ENCODE measurements at places on chromosomes 6 and 20.

DNA sequence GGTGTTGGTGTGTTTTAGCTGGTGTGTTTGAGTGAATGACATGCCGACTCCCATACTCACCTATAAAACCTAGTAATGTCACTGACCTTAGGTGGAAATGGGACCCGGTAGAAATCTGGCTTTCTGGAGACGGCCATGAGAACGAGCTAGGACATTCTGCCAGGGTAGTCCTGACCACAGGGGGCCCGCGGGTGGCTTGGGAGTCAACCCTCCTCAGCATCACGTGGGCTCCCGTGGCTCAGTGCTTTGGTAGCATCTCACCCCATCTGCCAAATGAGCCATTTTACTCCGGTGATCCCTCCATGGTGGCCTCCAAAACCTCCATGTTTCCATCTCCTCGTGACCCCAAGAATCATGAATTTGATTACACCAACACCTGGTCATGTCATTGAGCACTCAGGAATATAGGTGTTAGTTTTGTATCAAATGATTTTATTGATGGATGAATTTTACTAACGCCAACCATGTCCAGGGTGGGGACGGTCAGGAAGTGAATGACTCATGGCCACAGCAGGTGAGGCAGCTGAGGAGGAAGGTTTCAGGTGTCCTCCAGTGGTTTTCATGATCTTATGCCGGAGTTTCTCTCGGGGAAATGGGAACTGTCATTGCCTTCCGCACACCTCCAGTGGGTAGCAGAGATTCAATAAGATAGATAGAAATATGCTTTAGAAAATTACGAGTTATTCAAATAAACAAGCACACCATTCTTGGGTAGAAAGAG, 195.0 kb downstream of the SYNDIG1 start:
- DNase-seq, result no peak

GRCh38 chr6:27672113-27672799, 199.4 kb upstream of the ZNF184 start:
- DNase-seq, result no peak

GRCh38 chr6:1231941-1232340, 80.0 kb upstream of the FOXQ1 start:
- DNase-seq, result no peak

- no peak for DNase-seq
Measured at GRCh38 chr6:29826271-29826670, 1.4 kb upstream of the HLA-G start.

DNA sequence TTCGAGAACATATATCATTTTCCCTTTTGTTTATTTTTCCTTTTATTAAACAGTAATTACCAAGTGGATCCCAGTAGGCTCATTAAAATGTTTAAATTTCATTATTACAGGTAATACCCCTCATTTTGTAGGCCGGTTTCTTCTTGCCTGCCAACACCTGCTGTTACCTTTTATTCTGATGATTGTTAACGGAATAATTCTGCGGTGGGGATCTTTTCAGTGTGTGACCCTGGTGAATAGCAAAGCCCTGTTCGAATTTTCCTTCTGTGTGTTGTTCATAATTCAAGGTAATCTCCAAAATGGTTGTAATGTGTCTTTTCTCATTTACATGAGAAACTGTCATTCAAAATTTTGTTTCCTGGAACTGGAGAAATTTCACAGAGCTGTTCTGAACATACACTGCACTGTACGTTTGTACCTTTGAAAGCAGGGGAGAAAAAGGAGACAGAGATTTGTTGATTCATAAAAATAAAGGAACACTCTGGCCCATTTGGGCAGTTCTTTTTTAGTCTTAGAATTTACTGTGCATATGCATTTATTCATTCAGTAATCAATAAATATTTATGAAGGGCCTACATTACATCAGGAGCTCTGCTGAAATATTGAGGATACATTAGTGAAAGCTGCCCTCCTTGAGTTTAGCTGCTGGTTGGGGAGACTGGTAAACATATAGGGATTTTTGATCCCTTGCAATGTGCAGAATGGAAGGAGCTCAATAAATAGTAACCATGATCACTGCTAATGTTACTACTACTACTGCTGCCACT, 502.0 kb downstream of the QKI start:
- no peak for DNase-seq

DNA sequence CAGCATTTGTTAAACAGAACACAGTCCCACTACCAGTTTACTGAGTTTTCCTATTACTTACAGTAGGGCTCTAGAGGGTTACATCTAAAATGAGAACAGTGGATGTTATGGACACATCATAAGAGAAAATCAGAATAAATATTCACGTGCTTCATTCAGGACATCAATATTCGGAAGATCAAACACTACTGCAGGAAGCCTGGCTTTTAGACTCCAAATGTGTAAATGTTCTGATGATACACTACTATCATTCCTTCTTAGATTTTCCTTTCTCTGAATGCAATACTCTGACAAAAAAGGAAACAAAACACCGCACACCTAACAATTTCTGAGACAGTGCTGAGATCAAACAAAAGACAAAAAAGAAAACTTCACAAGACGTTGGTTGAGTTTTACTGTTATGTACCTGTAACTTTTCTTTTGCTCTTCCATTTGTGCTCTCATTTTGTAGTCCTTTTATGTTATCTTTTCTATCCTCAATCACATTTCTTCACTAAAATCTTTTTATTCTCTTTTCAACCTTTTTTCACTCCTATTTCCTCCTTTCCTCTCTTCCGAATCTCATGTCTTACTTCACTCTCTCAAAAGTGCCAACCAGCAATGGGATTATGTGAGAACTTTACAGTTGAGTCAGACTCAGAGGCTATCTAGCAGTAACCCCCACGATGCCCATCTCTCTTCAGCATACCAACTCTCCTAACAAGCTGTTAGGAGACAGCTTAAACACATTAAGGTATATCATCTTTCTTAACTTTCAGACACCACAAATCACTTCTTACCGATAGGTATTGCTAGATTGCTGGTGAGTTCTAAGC, 1.7 kb downstream of the FAM184A start:
- no peak for DNase-seq

DNA sequence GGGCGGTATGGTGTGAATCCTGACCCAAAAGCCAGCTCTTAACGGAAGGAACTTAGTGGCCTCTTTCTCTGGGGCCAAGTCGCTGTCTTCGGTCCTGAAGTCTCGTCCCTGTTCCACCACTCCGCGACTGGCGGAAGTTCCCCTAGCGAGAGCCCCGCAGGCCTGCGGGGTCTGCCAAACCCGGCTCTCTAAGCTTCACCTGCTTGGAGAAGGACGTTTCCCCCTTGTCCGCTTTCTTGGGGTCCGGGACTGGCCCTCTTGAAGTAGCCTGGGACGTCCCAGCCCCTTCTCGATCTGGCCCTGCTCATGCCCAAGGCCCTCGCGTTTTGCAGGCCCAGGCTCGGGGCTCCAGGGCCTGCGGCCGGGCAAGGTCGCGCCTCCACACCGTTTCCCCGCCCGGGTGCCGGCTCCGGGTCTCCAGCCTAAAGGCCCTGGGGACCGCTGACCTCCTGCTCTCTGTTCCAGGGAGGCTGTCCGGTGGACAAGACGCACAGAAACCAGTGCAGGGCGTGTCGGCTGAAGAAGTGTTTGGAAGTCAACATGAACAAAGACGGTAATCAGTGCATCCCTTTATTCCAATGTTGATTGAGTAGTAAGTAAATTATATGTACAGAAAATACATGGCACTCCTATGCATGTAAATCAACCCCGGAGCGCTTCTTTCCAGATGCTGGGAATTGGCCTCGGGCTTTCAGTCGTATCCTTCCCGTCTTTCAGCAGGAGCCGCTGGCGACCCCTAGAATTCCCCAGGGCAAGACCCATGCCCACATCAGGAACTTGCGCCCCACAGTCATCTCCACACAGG, 8.8 kb downstream of the NR2E1 start:
- DNase-seq, result no peak

DNA sequence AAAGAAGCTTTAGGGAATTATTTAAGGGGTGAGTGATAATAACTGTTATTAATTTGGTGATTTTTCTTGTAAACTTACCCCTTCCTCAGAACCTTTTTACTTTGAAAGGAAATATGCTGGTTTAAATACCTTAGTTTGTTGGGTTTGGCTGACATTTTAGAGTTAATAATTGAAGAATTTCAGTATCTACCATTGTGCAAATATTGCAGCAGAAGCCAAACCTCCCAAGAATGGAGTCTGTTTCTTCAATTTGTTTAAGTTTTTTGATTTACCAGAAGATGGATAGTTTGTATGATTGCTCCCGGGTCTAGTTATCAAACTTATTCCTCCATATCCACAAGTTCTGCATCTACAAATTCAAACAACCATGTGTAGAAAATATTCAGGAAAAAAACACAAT, 77.1 kb downstream of the ATRN start:
- no peak for DNase-seq

DNA sequence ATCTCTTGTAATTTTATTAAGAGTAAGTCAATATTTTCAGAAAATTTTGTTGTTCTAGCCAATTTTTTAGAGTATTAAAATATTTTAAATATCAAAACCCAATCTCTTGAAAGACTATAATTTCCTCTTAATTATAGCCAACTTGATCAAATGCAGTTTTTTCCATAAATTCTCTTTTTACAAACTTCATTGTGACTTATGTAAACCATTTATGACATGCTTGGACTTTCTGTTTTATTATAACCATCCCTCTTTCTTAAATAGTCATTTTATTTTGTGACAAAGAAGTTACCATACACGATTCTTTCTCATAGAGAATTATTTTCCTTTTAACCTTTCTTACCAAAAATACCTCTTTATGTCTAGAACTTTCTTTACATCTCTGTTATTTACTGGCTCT, 1075.5 kb downstream of the KHDRBS2 start:
- DNase-seq, result no peak

DNA sequence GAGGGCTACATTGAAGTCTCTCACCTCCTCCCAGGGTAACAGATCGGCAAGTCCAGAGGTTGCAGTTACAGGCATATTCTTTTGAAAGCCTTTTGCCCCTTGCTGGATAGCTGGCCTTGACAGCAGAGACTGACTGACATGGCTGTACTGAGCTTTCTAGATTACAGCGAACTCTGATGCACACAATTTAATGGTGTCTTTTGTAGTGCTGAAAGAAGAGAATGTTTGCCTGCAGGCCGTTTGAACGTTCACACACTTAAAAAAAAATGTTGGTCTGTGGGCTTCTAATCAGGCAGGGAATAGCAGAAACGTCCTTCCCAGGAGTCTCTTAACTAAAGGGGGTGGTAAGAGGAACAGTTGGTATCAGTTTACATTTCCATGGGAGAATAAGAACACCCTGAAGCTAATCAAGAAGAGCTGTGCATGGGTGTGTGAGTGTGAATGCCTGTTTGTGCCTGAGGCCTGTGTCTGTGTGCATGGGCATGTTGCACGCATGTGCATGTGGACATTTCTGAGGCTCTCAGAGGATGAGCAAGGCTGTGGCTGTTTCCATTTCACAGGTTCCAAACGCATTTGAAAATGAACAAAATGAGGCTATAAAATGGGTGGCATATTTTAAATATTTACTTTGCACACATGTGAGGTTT, 213.9 kb upstream of the SSTR4 start:
- no peak for DNase-seq

- no peak for DNase-seq
Measured at GRCh38 chr6:68087399-68088133, 547.5 kb upstream of the ADGRB3 start.

GRCh38 chr6:162904069-162904663, 176.4 kb downstream of the PACRG start:
- DNase-seq, result no peak

DNA sequence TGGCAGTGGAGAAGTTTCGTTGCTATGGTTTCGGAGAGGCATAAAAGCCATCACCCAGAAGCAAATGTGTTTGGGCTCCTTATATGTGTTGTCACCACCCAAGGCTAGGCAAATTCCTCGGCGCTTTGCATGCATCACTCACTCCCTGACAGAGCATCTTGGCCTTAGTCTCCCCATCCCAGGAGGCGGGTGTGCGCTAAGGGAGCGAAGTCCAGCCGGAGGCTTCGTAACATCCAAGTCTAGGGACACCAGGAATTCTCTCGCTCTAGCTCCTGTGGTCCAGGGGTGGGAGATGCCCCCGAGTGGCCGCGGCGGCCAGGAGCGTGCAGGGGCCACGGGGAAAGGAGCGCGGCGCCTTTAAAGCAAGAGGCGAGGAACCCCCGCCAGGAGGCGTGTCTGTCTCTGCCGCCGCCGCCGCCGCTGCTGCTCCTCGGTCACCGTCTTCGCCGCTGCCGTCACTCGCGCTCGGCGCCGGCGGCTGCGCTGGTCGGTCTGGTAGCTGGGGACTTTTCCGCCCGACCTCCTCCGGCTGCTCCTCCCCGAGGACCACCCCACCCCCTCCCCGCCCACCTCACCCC, at the start of gene GRIK2:
TSS of gene GRIK2 (plus strand) at position 458 of the 578 bp plus-strand sequence.
- no peak for DNase-seq

DNA sequence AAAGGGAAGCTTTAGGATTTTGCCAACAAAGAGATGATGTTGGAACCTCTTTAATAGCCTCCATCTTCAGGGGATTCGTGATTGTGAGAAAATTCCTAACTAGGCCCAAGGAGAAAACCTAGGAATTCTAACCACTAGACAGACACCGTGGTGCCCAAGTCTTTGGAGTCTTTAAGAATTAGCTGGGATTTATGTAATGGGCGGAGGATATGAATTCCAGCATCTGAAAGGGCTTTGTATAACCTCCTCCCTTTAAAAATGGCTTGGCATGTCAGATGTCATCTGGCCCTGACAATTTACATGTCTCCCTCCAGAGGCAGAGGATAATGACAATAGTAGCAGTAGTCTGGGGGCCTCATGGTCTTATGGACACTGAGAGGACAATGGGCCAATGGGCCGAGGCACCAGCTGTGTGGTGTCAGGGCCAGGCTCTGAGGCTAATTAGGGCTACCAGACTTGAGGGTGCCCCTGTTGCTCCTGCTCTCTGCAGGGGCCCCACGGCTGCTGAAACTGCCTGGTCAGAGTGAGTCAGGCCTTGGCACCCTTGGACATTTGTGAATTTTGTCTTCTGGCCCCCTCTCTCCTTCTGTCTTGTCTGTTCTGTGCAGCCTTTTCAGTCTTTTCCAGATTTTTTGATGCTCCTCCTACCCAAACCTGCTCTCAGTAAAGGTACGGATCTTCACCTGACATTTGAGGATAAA, 113.9 kb downstream of the EDN1 start:
- DNase-seq, result no peak

DNA sequence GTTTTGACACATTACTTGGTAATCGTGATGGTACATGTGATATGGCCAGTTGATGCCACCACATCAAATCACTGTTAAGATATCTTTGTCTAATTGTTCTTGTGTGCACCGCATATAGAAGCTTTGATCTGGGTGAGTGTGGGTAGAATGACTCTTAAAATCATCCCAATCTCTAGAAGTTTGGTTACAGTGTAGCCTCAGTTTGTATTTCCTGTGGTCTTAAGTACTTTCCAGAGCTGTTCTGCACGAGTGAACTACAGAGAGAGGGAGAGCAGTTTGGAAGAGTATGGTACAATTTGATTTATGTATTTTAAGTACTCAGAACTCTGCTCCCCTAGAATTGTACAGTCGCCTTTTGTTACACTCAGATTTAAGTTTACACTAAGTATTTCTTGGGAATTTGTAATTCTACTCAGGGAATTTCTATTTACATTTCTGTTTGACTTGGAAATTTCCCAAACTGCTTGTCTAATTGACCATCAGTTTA, 37.5 kb downstream of the SNX9 start:
- no peak for DNase-seq

DNA sequence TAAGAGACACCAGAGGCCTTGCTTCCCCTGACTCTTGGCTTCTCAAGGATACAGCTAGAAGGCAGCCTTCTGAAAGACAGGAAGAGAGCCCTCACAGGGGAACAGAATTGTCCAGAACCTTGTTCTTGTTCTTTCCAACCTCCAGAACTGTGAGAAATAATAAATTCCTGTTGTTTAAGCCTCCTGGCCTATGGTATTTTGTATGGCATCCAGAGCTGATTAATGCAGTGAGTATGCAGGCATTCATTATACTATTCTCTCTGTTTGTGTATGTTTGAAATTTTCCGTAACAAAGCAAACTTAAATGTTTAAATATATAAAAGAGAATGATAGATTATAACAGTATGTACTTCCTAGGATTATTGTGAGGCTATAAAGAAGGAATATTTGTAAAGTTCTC, 903.4 kb upstream of the FLRT3 start:
- DNase-seq, result no peak

All from activated CD4-positive, alpha-beta T cell treated with anti-CD3 and anti-CD28 coated beads for 1 hour (primary cell).